Activated naive CD8-positive, alpha-beta T cell treated with anti-CD3 and anti-CD28 coated beads, Interleukin-2, amount 10 ng/mL, durations not matched to agents 7 days and 5 days (primary cell): ENCODE measurements at places on chromosomes 11 and 22. TPM values are rescaled to one million over a fixed set of nuclear protein-coding genes. Genes with fewer than 3 reads are reported as not detected.

KCNQ1 gene
- total RNA-seq = 24.2 TPM

CALCA gene
- total RNA-seq = not detected

CD3G gene
- total RNA-seq = 199 TPM

RAG1 gene
- 0.34 TPM for total RNA-seq

PNPLA2 gene
- total RNA-seq = 110 TPM

OR52I1 gene
- total RNA-seq = not detected

TEX12 gene
- total RNA-seq = 0.40 TPM

FOLR2 gene
- total RNA-seq = 0.33 TPM

PNPLA3 gene
- 0.45 TPM for total RNA-seq

FREY1 gene
- total RNA-seq = 3.9 TPM

ANKRD13D gene
- total RNA-seq = 185 TPM

SCN3B gene
- not detected for total RNA-seq

FGF3 gene
- total RNA-seq = not detected

KRTAP5-7 gene
- not detected for total RNA-seq

MED15 gene
- total RNA-seq = 233 TPM

P2RY6 gene
- 0.44 TPM for total RNA-seq
